ENCODE measurements at places on chromosomes 6 and 20.

GRCh38 chr6:63368347-63368746 is 48.6 kb upstream of the LGSN start:
- DNase-seq, result no peak

DNA sequence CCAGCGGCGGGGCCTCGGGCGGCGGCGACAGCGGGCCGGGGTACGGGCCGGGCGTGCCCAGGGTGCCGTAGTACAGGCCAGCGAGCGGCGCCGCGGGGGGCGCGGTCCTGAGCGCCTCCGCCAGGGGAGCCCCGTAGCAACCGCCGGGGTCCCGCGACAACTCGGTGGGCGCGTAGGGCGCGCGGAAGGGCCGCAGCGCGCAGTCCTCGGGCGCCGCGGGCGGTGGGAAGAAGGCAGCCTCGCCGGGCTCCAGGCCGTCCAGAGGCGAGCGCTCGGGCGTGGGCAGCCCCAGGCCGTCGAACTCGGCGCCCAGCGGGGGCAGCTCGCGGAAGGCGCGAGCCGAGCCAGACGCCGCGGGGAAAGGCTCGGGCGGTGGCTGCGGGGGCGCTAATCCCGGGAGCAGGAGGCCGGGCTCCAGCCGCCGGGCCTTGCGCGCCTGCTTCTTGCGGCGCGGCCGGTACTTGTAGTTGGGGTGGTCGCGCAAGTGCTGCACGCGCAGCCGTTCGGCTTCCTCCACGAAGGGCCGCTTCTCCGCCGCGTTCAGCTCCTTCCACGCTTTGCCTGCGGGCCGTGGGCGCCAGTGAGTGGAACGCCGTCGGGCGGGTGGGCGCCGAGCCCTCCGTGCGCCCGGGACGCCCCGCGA is 916 bp downstream of the SOX18 start:
- DNase-seq, result no peak

- peak; percentile 87 for DNase-seq
Observed at GRCh38 chr6:32413427-32414047, 6.6 kb upstream of the BTNL2 start.

DNA sequence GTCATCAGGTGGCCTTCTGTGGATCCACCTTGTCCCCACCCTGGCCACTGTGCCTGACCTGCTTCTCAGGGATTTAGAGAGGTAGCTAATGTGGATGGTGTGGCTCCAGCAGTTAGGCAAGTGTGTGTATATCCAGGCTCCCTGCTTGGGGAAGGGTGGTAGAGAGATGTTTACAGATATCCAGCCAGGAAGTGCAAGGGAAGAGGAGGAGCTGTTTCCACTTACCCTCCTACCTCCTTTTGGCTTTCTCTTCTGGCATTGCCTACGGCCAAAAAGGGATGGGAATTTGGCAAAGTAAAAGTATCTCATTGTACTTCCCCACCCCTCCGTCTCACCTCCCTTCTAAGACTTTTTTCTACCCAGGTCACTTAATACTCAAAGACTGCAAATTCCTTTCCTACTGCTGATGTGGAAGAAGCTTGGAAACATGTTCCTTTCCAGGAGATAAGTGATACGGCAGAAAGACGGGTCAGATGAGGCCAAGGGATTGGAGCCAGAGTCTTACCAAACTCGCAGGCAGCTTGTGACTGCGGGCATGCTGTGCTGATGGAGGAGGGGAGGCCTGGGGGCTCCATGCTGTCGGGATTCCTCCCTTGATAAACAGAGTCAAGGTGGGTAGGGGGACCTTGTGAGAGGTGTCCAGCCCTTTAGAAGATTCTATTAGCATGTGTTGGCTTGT is 253.4 kb downstream of the PRL start:
- no peak for DNase-seq

Data from Daoy (cell line).